ENCODE measurements at places on chromosomes 16 and 17.
A peak's percentile ranks its signal among the peaks of the same experiment; 100 is the strongest.

DNA sequence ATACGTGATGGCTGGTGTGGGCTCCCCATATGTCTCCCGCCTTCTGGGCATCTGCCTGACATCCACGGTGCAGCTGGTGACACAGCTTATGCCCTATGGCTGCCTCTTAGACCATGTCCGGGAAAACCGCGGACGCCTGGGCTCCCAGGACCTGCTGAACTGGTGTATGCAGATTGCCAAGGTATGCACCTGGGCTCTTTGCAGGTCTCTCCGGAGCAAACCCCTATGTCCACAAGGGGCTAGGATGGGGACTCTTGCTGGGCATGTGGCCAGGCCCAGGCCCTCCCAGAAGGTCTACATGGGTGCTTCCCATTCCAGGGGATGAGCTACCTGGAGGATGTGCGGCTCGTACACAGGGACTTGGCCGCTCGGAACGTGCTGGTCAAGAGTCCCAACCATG is 5.6 kb downstream of the MIEN1 start:
- no peak for DNase-seq

- no peak for DNase-seq
These were observed 260.1 kb downstream of the IRX3 start for GRCh38 chr16:54026456-54026855.

- no peak for DNase-seq
These were observed 640.1 kb upstream of the CDH8 start for GRCh38 chr16:62676306-62676705.

GRCh38 chr16:17439580-17439979 is 31.2 kb downstream of the XYLT1 start:
- no peak for DNase-seq

DNA sequence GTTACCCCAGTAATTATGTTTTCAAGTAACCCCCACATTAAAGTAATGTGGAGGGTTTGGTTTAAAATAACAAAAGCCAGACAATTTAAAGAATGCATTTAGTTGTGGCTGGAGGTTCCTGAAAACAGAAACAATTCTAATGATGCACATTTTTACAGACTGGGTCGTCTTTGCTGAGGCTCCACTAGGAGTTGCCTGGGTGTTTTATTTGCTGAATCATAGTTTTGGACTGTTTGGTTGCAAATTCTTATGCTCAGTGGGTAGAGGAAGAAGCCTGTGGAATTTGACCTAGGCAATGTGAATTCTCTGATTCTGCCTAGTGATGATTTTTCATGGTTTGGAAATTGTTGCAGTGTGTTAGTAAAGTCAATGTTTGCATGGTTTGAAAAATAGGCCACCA is 16.3 kb downstream of the SHISA9 start:
- DNase-seq, result no peak

DNA sequence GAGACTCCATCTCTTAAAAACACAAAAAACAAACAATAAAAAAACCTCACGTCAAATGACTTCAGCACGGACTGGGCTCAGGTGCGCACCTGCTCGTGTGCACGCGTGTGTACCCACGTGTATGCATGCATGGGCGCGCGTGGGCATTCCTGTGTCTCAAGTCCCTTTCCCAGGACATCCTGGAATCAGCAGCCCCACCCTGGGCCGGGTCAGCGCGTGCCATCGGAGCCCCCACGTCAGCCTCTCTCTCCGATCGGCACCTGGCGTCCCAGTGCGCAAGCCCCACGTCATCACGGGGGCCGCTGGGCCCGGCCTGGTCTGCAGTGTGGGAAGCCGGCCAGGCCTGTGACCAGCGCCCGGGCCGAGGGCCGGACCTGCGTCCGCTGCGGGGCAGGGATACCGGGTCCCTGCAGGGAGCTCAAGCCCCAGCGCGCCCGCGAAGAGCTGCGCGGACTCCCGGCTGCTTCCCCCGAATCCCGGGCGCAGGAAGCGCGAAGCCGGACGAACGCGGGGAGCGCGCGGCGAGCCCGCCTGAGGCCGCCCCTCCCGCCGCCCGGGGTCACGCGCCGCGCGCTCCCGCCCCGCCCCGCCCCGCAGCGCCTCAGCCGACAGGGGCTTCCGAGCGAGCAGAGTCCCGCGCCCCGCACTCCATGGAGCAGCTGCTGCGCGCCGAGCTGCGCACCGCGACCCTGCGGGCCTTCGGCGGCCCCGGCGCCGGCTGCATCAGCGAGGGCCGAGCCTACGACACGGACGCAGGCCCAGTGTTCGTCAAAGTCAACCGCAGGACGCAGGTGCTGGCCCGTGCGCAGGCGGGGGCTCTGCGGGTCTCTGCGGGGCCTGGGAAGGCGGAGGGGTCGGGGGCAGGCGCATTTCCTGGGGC is at the start of gene FN3K:
Gene FN3K, plus strand, starts transcription at position 629 of the 880 bp plus-strand sequence. Its CDS starts 22 bp downstream, at position 651.
- no peak for DNase-seq

DNA sequence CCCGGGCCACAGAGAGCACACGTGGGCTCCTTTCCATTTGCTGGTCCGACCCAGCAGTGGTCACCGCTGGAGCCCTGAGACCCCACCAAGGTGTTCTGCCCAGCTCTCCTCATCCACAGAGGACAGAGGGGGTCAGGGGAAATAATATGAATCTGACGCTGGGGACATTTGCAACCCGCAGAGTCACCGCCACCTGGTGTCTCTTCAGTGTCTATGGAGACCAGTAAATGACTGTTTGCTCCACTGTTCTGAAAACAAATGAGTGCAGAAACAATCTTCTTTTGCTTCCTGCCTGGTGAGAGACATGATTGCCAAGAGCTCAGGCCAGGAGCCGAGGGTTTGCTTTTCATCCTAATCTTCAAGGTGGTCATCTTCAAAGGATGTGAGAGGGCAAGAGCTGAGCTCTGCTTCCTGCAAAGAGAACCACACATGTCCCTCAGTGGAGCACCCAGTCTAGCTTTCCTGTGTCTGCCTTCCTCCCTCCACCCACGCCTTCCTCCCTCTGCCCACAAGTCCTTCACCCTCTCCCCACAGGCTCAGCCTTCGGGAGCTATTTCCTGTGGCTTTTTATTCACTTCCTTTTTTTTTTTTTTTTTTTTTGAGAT is 14.7 kb upstream of the KLHDC4 start:
- DNase-seq, result no peak

GRCh38 chr17:78925234-78925633 is at the start of gene TIMP2:
TSS of gene TIMP2 (minus strand) at chr17:78925387. CDS start at chr17:78925088, 299 bp downstream.
- DNase-seq, result peak; percentile 27

DNA sequence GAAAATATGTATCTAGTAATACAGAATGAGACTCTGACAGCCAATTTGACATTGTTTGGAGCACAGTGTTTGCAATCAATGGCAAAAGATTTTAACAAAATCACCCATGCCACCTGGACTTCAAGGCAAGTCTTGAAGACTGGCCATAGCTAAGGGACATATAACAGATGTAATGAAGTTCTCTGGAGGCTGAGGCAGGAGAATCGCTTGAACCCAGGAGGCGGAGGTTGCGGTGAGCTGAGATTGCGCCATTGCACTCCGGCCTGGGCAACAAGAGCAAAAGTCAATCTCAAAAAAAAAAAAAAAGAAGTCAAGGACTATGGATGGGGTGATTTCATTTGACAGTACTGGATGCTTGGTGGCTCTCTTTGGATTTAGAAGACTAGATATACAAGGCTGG is 5.6 kb upstream of the BPTF start:
- DNase-seq, result no peak

GRCh38 chr16:49456763-49457162 is 83.2 kb downstream of the C16orf78 start:
- no peak for DNase-seq

- no peak for DNase-seq
These were observed 66.7 kb upstream of the KIFC3 start for GRCh38 chr16:57868913-57869520.

DNA sequence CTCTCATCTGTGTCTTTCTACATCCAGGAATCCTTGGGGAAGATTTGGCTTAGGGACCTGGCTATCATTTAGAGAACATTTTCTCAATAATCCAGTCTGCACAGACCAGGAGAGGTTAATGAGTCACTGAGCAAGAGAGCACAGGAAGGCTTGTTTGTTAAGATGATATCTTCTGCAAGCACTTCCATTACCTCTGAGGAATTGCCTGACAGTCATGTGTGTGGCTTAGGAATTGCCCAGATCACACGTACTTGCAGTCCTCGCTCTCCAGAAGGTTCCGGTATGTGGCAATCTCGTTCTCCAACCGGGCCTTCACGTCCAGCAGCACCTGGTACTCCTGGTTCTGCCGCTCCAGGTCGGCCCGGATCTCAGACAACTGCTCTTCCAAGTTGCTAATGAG is 3.3 kb downstream of the KRT37 start:
- no peak for DNase-seq

DNA sequence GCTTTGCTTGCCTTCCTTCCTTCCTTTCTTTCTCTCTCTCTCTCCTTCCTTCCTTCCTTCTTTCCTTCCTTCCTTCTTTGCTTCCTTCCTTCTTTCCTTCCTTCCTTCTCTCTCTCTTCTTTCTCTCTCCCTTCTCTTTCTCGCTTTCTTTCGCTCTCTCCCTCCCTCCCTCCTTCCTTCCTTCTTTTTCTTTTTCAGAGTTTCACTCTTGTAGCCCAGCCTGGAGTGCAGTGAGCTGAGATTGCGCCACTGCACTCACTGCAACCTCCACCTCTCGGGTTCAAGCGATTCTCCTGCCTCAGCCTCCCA is 17.9 kb downstream of the FOXJ1 start:
- no peak for DNase-seq

DNA sequence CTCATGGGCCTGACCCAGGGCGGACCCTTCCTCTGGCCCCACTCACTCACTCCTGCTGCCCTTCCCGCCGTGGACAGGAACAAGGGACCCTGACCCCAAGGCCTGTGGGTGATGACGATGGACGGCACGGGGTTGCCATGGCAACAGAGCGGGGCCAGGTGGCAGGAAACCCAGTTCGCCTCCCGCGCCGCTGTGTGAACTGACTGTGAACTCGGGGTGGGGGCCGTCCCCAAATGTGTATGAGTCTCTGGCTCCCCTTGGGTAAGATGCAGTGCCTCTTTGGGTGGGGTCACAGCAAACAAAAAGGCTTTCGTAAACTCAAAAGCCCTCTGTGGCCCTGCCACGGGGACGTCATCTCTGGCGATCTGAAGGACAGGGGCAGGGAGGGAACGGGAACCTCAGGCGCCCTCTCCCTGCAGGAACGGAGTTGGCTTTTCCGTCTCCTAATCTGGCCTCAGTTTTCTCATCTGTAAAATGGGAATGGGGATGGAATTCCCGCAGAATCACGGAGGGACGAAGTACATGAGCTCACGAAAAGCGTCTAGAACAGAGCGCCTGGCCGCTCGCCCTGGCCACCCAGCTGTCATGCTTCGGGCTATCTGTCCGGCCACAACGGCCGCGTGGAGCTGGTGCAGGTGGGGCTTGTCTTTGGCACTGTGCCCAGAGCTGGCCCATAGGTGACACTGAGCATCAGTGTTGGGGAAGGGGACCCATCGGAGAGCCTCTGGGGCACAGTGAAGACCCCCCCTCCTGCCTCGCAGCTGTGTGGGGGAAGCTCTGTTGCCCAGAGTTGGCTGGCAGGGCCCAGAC is 44.9 kb upstream of the PABPN1L start:
- DNase-seq, result no peak

GRCh38 chr17:77995146-77995852 is 36.8 kb downstream of the TNRC6C start:
- no peak for DNase-seq

DNA sequence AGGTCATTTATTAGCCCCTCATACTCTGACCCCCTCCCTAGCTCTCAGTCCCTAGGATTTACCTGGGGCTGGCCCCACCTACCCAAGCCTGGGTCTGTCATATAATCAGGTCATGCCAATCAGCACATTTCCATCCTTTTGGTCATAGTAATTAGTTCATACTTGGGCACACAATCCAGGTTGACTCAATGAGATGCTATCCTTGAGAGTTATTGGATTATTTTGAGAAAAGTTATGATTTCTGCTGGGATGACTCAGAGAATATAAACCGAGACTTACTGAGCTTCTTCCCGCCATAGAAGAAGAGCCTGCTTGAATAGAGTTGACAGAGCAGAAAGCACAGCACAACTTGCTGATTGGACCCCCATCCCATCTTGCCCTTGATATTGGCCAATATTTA is 331.5 kb downstream of the CBLN1 start:
- DNase-seq, result no peak

DNA sequence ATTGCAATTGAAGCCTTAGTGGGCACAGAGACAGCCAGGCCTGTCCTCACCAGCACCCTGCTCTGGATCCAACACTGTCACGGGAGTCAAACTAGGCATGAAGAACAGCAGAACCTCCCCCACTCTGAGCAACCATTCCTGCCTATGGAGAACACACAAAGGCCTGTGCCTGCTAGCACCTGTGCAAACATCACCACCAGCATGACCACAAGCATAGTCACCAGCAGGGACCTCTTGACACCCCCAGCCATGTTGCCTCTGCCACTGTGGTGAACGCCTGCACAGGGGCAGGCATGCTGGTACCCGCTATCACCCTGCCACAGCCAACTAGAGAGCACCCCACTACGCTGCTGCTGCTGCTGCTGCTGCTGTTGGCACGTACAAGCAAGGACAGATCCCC is 51.7 kb downstream of the CMC2 start:
- no peak for DNase-seq

DNA sequence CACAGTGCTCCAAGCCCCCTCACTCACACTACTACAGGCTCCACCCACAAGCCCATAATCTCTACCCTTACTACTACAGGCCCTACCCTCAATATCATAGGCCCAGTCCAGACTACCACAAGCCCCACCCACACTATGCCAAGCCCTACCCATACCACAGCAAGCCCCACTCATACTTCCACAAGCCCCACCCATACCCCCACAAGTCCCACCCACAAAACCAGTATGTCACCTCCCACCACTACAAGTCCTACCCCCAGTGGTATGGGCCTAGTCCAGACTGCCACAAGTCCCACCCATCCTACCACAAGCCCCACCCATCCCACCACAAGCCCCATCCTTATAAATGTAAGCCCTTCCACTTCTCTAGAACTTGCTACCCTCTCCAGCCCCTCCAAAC is 13.8 kb downstream of the RIPOR1 start:
- peak; percentile 59 for DNase-seq

DNA sequence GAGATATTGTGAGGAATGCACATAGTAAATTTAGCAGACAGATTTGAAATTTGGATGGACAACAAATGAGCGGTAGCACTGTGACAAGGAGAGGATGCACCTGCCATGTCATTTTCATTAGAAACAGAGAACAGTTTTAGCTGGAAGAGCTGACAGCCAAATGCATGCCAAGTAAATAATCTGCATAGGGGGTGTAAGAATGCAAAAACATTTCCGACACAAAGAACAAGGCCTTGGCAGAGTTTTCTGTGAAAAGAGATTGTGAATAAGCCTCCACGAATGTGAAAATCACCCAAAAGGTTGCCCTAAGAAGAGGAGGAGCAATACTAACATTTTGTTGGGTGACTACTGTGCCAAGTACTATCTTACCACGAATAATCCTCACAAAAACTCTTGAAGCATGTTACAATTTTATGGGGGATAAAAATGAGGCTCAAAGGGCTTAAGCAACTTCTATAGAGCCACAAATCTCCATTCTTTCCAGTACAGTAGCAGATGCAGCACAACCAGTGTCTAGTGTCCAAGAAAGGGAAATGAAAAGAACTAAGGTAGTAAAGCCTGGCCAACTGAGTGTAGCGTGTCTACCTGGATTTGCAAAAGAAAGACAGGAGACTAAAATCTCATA is 28.3 kb downstream of the TMEM100 start:
- DNase-seq, result no peak

DNA sequence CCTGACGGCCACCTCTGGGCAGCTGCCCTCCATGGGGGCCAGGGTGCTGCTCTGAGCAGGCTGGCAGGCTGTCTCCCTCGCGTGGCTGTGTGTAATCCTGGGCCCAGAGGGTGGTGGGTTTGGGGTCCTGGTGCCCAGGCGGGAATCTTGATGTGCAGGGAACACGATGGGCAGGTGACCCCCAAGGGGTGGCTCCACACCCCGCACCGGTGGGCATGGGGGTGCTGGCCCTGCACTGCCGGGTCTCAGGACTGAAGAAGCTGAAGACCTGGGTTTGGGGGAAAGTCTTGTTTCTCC is 8.6 kb downstream of the CHMP6 start:
- no peak for DNase-seq

Data from stimulated activated CD8-positive, alpha-beta memory T cell treated with anti-CD3 and anti-CD28 coated beads, Interleukin-15, amount 100 ng/mL, for 4 hours (primary cell).